ENCODE measurements at places on chromosomes 7 and 10.

- no peak for DNase-seq
Observed at GRCh38 chr10:62911210-62911963, 95.2 kb upstream of the EGR2 start.

DNA sequence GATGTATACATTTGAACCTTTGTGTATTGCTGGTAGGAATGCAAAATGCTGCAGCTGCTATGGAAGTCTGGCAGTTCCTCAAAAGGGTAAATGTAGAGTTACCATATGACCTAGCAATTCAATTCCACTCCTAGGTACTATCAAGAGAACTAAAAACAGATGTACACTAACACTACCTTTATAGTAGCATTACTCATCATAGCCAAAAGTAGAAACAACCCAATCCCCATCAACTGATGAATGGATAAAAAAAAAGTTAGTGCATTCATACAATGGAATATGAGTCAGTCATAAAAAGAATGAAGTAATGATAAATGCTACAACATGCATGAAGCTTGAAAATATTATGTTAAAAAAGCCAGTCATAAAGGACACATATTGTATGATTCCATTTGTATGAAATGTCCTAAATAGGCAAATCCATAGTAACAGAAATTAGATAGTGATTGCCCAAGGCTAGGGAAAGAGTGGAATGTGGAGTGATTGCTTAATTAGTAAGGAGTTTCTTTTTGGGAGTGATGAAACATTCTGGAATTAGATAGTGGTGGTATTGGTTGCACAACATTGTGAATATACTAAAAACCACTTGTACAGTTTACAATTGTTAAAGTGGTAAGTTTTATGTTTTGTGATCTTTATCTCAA, 96.4 kb upstream of the AOAH start:
- DNase-seq: no peak

GRCh38 chr7:101531726-101532357, 97.3 kb downstream of the MYL10 start:
- no peak for DNase-seq

DNA sequence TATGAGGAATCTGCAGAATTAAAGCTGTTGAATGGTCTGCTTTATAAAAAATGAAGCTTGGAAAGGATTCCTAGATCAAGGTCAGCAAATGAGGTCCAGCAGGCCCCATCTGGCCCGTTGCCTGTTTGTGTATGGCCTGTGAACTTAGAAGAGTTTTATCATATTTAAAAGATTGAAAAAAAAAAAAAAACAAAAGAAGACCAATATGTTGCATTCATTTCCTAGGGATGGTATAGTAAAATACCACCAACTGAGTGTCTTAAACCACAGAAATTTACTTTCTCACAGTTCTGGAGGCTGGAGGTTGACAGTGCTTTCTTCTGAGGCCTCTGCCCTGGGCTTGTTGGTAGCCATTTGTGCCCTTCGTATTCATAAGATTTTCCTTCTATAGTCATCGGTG, 109.2 kb downstream of the PPP1R3A start:
- DNase-seq: no peak

GRCh38 chr10:103824281-103824680, 31.1 kb downstream of the SH3PXD2A start:
- DNase-seq: no peak

DNA sequence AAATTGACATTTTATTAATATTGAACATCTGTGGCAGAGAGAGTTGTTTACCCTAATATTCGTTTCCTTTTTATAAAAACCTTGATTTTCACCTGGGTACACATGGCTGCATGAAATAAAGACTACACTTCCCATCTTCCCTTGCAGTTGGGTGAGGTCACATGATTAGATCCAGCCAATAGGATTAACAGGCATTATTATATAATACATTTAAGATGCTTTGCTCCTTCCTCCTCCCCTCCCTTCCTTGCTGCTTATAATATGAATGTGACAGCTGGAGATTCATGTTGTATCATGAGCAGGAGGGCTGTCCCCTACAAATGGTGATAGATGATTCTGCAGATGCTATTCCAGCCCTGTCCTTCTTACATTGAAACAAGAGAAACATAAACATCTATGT, 146.6 kb downstream of the SH2D4B start:
- no peak for DNase-seq
